Stromal cell of bone marrow (primary cell): ENCODE measurements at places on chromosomes 5 and 9.

GRCh38 chr5:158640593-158640980 lies 459.1 kb downstream of the EBF1 start:
- peak; percentile 62 for DNase-seq

- DNase-seq = no peak
Observed at GRCh38 chr9:10108815-10109214, 504.0 kb downstream of the PTPRD start.

GRCh38 chr5:174292348-174292747 lies 246.8 kb downstream of the NSG2 start:
- DNase-seq = no peak

DNA sequence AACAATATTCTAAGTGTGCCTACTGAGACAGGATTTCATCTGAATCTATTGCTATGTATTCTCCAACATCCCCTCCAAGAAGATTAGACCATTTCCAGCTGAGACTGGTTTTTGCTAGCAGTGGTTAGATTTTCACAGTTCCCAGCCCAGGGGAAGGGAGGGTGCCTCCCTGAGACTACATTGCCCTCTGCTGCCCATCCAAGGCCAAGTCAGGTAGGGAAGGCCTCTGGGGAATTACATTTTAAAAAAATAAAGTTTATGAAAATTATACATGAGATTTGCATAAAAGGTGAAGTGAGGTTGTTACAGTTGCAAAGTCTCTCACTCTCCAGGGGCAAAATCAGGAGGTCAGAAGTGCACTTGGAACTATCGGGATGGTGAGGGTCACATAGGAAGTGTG lies 28.0 kb upstream of the SYK start:
- DNase-seq = no peak

- no peak for DNase-seq
Observed at GRCh38 chr9:119272500-119273211, 96.6 kb downstream of the BRINP1 start.

GRCh38 chr5:169499990-169500505 lies 83.5 kb upstream of the SPDL1 start:
- DNase-seq = no peak

DNA sequence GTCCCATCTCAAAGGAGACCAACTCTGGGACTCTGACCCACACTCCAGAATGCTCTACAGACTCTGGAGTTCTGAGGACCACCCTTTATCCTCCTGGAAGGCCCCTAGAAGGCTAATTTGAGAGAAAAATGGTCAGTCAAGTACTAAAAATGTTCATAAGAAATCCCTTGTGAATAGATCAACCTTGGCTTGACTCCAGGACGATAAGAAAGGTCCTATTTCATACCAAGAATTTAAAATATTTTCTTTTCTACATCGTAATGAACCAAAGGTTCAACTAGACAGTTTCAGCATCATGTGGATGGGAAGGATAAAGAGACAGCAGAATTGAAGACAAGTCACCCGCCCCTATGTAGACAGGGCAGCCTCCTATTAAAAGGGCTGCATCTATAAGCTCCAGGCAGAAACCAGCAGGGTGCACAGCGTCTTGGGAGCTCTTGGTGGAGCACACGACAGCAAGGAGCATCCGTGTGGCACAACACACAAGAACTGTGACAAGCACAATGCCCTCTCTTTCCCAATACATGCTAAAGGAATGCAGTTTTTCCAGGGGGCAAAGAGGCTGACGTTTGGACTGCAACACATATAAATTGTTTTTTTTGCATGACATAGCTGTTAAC lies 38.3 kb downstream of the RASEF start:
- DNase-seq = no peak

GRCh38 chr5:127892467-127893207 lies 189.4 kb downstream of the CCDC192 start:
- no peak for DNase-seq

DNA sequence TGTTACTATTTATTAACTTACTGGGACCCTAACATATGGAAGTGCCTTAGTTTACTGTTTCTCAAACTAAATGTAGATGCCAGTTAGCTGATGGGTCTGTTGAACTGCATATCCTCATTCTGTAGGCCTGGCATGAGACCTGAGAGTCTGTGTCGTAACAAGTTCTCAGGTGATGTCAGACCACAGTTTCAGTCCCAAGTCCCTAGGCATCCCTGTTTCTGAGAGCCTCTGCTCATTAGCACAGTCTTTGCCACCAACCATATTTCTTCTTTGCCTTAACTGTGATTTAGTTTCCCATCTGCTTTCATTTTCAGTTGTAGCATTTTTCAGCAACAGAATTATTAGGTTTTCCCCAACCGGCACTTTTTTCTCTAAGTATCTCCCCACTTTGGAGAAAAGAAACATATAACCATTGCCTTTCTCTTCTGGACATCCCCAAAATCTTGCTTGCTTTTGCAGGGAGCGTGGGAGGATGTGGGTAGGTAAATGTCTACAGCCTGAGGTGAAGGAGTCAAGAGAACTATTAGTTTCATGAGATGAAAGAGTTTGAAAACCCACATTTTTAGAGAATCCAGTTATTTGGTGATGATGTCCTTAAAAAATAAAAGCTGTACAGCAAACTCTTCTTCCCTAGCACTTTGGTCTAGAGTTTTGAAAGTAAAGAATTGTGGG lies 74.6 kb downstream of the NUDT12 start:
- DNase-seq = no peak

DNA sequence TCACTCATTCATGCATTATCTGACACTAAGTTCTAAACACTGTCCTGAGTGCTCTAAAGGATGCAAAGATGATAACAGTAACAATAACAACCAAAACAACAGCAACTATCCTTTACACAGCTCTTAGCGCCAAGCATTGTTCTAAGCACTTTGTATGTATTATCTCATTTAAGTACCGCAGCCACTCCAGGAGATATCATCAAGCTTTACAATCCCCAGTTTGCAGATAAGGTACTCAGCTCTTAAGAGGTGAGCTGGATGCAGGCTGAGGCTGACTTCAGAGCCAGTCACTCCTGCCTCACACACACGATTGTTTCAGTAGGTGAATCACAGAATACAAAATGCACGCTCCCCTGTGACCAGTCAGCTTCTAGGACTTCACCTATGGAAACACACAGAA lies 141.8 kb downstream of the PAX5 start:
- no peak for DNase-seq

GRCh38 chr5:110458313-110458712 lies 268.2 kb downstream of the TMEM232 start:
- no peak for DNase-seq

GRCh38 chr5:110478895-110479294 lies 247.6 kb downstream of the TMEM232 start:
- DNase-seq = peak; percentile 90

DNA sequence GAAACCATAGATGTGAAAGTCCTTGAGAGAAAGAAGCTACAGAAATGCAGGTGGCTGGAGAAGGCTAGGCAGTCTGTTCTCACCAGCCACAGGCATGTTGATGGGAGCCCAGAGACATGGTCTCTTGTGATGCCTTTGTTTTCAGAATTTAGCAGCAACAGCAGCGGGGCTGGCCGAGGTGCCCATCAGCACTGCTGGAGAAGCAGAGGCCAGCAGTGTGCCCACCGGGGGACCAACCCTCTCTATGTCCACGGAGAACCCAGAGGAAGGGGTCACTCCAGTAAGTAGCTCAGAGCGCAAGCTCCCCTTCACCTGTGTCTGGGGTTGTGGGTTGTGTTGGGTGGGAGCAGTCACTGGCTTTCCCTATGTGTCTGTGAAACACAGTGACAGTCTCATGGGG lies 59.6 kb downstream of the COL15A1 start:
- no peak for DNase-seq

DNA sequence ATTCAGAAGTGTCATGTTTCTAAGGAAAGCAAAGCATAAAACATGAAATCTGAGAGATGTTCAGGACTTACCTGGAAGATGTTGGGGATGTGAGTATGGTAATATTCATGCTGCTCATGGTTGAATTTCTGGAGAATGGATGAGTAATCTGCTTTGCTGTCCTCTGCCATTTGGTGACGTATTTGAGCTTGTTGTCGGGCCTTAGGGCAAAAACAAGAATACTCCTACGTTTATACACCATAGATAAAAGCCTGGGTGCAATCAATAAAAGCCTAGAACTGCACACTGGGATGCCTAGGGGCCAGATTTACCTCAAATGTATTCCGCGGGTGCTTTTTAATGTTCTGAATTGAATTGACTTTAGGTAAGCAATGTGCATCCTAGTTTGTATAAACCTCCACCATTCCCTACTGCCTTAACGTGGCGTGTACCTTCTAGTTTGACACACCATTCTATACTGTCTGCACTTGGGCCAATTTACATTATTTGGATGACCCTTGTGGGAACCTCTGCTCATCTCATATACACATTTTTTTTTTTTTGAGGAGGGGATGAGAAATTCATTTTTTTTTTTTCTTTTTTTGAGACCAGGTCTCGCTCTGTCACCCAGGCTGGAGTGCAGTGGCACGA lies 94.4 kb downstream of the USP20 start:
- DNase-seq = no peak

DNA sequence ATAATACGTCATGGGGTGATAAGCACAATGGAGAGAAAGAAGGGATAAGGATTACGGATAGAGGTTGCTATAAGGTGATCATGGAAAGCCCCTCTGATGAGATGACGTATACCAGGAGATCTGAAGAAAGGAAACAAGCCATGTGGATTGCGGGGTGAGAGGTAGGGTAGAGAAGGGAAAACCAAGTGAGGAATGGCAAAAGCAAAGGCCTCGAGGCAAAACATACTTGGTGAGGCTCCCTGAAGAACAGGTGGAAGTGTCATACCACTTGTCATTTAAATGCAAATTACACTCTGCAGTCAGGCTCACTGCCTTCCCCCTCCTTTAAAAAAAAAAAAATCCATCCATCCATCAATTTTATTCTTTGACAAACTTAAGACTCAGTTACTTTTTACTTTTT lies 420.8 kb downstream of the RAB3C start:
- no peak for DNase-seq

- no peak for DNase-seq
Observed at GRCh38 chr5:24816206-24816605, 171.4 kb upstream of the CDH10 start.

- no peak for DNase-seq
Observed at GRCh38 chr5:161697001-161697400, 11.5 kb downstream of the GABRA6 start.

GRCh38 chr5:65013166-65013565 lies 244.4 kb downstream of the CWC27 start:
- peak; percentile 36 for DNase-seq

DNA sequence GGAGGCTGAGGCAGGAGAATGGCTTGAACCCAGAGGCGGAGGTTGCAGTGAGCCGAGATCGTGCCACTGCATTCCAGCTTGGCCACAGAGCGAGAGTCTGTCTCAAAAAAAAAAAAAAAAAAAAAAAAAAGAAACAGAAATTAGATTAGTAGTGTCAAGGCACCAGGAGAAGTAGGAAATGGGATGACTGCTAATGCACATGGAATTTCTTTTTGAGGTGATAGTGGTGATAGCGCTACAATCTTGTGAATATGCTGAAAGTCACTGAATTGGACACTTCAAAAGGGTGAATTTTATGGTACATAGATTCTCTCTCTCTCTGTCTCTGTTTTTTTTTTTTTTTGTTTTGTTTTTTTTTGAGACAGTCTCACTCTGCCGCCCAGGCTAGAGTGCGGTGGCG lies 42.1 kb upstream of the SUB1 start:
- DNase-seq = no peak

DNA sequence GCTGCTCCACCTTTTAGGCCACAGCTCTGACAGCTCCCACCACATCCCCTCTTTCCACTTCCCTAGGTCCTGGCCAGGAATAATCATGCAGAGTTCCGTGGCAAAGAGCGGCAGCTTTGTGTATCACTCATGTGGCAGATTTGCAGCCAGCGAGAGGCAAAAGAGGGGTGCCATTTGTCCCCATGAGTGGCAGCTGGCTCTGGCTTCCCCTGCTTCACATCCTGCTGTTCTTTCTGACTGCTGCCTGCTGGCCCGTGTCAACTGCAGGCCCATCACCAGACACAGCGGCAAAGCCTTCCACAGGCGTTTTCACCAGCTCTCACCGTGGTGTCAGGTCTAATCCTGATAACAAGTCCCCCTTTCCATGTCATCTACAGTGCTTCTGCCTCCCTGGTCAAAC lies 430.6 kb upstream of the DAP start:
- DNase-seq = no peak

GRCh38 chr5:91074615-91075014 lies 308.5 kb downstream of the ARRDC3 start:
- peak; percentile 82 for DNase-seq

DNA sequence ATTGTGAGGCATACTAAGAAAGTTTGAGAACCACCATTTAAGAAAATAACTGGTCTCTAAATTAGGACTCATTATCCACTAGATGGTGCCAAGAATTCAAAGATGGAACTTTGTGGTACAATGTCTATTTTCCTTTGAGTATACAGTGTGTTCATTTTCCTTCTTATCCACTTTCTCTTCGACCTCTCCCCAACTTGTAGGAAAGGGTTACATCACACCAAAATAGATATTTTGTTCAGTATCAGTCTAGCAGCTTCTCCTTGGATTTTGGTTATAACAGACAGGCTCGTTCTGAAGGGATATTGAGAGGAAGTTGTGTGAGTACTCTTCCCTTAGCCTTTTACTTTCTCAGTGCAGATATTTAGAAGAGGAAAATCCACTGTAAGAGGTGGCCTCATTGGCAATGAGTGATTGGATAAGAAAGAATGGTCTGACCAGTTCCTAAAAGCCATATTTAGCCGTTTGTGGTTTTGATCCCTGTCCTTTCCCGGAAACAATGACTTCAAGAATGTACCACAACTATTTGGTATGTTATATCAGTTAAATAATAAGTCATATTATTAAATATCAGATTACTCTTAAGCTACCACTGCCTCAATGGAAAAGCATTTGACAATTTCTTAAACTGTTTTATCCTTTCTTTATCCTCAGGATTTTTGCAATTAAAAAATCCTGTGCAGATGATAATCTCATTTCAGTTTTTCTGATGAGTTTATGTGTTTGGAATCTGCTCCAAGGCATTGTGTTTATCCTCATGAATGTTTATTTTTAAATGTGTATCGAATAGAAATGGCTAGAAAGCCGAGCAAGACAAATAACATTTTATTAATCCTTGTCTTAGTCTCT lies 69.0 kb upstream of the GRAMD2B start:
- peak; percentile 95 for DNase-seq

DNA sequence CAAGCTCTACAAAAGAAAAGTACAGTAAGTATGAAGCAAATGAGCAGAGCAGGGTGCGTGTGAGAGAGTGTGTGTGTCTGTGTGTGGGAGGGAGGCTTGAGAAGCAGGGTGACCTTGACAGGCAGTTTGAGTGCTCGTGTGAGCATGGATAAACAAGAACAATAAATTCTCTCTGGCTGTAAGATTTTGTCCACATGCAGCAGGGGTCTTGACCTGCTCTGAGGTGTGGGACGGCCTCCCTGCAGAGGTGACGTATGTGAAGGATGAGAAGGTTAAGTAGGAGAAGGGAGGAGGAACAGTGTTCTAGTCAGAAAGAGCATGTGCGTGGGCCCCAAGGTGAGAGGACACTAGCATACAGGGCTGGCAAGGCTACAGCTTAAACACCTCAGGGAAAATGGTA lies 49.0 kb downstream of the SPTLC1 start:
- no peak for DNase-seq

DNA sequence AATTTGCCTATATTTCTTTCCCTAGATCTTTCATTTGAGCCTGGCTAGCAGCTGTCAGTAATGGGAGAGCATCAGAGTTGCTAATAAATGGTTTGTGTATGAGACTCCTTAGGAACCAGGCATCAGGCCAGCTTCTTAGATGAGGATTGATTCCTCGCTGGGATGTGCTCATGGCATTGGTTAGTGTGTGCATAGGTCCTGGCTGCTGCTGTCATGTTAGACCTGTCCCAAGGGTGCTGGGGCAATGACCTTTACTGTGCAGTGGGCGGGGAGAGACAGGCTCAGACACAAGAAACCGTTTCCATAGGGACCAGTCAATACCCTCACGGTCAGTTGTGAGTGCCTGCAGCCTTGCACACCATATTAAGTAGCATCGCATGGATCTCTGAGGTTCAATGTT lies 112.3 kb upstream of the NR3C1 start:
- peak; percentile 76 for DNase-seq
